ENCODE measurements at places on chromosomes 7 and 10.

GRCh38 chr10:128880159-128880725, 586.8 kb upstream of the MGMT start:
- DNase-seq: no peak

- no peak for DNase-seq
Observed at GRCh38 chr10:52276163-52276562, 37.9 kb upstream of the DKK1 start.

DNA sequence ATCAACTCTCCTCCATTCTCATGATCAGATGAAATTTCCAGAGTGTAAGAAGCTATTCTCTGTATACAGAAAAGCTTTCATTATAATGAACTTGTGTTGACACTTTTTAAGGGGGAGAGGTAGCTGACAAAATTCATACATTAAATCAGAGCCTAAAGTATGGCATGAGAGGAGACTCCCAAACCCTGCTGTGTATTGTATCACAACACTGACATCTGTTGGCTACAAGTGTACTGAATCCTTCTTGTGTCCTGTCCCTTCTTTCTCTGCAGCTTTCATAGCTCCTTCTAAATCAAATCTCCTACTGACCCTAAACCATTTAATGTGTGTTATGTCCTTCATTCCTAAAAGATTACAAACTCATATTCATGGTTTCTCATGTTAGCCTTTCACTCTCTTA, 70.9 kb downstream of the GCC1 start:
- DNase-seq: peak; percentile 16

GRCh38 chr10:91707236-91707635, 74.4 kb upstream of the PPP1R3C start:
- no peak for DNase-seq

- DNase-seq: no peak
Observed at GRCh38 chr7:2717293-2718261, 29.6 kb downstream of the AMZ1 start.
